ENCODE measurements at places on chromosomes 3 and 15.
A peak's percentile ranks its signal among the peaks of the same experiment; 100 is the strongest.

DNA sequence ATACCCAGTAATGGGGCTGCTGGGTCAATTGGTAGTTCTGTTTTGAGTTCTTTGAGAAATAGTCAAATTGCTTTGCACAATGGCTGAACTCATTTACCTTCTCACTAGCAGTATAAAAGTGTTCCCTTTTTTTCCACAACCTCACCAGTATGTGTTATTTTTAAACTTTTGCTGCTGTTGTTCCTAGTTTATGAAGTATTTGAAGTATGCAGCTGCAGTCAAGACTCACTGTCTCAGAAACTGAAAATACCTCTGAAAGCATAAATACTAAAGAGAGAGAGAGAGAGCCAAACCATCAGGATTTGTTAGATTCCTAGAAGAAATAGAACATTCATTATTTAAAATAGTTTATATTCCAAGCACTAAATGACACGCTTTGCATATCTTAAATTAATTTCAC is 764.2 kb downstream of the NTRK3 start:
- no peak for DNase-seq

DNA sequence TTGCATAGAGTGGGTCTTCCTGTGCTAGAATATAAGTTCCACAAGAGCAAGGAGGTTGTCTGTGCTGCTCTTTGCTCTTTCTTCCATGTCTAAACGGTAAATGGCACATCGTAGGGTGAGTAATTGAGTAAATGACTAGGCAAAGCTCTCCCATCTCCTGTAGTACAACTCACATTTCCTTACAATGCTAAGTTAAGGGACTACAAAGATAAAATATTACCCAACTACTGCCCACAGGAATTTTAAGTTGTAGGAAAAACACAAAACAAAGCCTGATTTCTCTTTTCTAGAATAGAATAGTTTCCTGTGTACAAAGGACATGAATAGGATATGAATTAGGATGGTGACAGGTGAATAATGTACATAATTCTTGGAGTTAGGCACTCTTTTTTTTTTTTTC is 19.9 kb upstream of the LRIG1 start:
- DNase-seq: no peak

- DNase-seq: peak; percentile 54
These were observed 207.1 kb downstream of the TBC1D2B start for GRCh38 chr15:77870195-77871065.

DNA sequence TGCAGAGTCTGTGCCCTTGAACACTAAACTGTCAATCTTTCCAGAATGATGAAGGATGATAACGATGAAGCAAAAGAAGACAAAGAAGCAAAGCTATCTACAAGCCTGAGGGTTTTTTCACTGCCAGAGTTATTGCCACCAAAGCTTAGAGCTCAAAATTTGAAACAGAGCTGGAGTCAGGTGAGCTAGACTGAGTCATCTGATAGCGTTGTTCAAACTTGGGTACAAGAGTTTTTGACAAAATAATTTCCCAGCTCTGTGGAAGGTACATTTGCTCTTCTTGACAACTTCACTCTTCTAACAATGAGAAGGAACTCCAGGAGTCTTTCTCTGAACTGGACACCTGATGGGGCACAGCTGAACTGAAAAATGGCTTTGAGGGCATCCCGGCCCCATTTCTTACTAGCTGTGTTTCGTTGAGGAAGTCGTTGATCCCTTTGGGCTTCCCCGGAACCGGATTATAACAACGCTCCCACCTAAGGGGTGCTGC is 715 bp downstream of the MCCC1 start:
- no peak for DNase-seq

- no peak for DNase-seq
These were observed 28.0 kb upstream of the VGLL4 start for GRCh38 chr3:11671648-11672100.

- DNase-seq: peak; percentile 41
These were observed 54.2 kb downstream of the MEIS2 start for GRCh38 chr15:37045859-37046740.

- DNase-seq: no peak
These were observed 36.0 kb downstream of the MNS1 start for GRCh38 chr15:56428821-56429458.

DNA sequence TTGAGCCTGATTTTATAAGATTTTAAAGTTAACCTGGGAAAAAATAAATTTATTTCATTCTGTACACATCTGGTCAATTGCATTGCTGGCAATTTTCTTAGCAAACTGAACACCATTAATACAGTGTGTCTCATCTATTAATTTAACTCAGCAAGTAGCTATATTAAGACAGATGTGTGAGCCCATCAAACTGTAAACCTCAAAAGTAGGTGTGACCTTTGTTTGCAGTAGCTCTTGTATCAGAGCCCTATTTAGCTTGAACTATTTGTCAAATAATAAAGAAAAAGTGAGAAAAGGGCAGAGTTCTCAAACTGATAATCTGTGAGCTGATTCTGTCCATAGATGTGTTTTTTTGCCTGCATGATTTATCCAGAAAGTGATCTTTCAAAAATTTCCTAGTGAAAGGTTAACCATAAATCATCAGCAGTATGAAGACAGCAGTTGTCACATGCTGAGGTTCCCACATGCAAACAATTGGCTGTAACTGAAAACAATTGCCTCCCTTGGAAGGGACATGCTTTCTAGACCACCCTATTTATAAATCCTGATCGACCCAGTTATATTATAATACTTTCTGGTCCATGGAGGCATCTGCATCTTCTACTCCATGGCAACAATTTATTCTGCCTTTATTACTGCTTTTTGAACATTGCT is 646.5 kb downstream of the NSUN3 start:
- no peak for DNase-seq

- DNase-seq: no peak
These were observed 96.7 kb upstream of the PPP2R3A start for GRCh38 chr3:135868801-135869200.

DNA sequence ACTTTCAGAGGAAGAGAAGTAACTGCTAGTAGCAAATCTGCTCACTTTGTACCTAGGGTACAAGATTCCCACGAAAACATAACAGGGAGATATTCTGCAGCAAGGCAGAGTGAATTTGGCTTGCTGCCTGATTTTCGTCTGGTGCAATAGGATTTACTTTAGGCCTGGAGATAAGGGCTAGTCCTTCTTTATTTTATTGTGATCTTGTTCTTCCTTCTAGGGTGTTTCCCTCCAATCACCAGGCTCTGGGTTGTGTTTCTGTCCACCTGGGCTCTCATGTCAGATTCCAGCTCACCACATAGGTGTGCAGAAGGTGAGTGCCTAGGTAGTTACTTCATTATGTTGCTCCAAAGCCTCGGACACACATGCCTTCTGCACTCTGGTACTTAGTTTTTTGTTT is 211.8 kb upstream of the RGMA start:
- no peak for DNase-seq
